ENCODE measurements at places on chromosomes 7 and 10.

DNA sequence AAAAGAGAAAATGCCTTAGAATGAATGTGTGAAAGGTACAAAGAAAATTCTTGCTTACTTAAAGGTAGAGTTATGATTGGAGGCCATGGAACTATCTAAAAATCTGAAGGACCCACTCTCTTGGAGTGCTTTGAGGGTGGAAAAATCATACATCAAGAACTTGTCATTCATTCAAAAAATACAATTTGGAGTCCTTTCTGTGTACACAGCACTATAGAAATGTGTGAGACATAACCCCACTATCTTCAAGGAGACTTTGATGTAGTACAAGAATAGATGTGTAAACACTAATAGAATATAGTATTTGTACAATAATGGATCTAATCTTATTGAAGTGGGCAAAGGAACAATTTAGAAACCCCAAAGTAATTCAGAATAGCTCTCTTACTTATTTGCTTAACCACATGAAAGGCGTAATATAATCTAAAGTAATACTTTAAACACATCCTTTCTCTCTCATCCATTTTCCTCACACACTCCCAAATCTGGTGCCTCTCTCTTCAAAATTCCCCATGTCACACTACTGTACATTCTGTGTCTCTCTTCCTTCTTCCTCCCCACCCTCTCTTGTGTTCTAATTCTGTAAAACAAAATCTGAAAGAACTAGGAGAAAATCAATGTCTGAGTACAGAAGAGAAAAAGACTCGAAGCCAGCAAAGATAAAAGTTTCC lies 166.7 kb downstream of the DNAJB9 start:
- no peak for DNase-seq

DNA sequence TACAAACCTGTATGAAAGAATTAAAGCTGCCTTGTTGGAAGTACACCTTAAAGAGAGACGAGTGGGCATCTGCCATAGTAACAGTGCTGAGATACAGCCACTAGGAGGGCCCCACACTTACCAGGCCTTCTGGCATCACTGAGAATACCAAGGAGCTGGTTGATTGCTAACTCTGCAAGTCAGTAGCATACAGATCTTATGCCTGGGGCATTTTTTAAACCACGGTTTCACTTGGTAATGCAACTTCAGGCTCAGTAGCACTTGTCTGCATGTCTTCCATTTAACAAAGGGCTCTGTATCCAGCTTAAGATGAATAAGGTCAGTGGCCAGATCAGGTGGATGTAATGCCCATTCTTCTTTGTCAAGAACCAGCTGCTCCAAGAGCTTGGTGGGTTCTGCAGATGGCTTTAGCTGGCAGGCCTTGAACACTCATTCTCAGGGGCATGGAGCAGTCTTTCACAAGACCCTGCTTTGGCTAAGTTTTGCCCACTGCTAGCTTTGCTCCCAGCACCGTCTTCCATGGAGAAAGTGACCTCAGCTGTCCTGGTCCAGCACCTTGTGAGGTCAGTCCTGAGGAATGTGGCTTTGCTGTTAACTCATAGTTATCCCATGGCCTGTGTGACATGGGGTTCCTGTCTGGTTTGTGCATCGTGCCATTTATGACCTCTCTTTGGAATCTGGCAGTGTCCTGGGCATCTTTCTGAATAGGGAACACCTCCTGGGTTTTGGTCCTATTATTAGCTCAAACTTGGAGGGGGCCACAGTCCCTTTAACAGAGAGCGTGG lies 68.1 kb downstream of the BMPER start:
- no peak for DNase-seq

DNA sequence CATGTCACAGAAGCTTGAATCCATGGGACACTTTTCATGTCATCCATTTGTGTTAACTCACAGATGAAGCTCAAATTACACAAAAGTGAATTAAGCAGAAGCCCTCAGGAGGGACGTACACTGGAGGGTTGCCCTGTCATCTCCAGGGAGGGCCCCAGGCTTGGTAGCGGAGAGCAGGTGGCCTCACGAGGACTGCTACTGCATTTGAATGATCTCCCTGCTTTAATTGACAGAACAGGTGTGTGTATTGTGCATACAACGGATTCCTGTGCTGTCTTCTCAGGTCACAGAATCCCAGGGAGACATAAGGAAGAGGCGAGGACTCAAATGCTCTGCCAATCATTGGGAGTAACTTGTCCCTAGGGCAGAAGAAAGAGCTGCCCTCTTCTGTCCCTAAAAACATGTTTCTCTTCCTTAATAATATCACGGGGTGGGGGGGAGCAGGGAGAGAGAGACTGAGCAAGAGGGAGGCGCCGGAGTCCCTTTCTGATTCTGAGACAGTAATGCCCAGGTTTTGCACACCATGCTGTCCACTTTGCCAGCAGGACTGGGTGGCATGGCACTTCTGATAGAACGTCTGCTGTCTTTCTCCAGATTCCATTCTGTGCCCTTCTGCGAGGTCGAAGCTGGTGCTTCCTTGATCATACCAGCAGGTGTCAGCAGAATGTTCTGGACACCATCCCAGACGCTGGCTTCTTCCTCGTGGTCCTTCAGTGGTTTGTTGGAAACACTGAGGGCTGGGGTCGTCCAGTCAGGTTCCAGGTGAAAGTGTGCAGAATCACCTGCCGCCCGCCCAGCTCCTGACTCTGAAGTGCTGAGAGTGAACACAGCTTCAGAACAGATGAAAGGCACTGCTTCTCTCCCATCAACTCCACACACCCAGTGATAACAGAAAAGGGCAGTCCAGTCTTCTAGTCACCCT lies 26.2 kb upstream of the RASGEF1A start:
- DNase-seq = peak; percentile 69

- DNase-seq = no peak
These were observed 190.1 kb upstream of the SLC26A5 start for GRCh38 chr7:103636153-103636552.

- DNase-seq = no peak
These were observed 25.2 kb upstream of the POT1 start for GRCh38 chr7:124954790-124955189.

GRCh38 chr7:30026229-30027064 lies at the start of gene FKBP14:
TSS of gene FKBP14 (minus strand) at chr7:30026702. CDS start at chr7:30026508, 194 bp downstream.
- DNase-seq = peak; percentile 95

- no peak for DNase-seq
These were observed 11.6 kb upstream of the DNMBP start for GRCh38 chr10:100021322-100021721.

- DNase-seq = no peak
These were observed 122.8 kb upstream of the GDF10 start for GRCh38 chr10:47176903-47177868.

- no peak for DNase-seq
These were observed 193.8 kb upstream of the PTER start for GRCh38 chr10:16242859-16243613.

- no peak for DNase-seq
These were observed 20.2 kb downstream of the MCU start for GRCh38 chr10:72712136-72712535.

- no peak for DNase-seq
These were observed 81.5 kb upstream of the HPS1 start for GRCh38 chr10:98528166-98528804.

DNA sequence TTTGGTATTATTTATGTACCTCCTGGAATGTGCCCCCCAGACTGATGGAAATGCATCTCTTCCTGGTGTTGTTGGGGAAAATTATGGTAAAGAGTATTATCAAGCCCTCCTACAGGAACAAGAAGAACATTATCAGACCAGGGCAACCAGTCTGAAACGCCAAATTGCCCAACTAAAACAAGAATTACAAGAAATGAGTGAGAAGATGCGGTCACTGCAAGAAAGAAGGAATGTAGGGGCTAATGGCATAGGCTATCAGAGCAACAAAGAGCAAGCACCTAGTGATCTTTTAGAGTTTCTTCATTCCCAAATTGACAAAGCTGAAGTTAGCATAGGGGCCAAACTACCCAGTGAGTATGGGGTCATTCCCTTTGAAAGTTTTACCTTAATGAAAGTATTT lies 17.0 kb downstream of the CSGALNACT2 start:
- DNase-seq = no peak

DNA sequence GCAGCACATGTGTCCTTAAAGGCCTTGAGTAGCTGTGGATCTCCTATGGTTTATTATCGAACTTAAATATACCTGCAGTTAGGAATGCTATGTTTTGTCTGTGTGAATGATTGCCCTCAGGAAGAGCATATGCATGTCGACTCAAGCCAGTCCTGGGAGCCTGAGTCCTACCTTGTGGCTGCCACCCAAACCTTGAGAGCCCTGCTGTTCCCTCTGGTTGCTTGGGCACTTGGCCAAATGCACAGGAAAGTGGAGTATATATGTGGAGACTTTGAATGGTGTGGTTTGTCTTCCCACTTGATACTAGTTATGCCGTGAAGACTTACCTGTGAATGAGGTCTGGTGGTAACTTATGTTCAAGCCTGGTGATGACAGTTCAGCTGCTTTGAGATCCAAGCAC lies 409.8 kb downstream of the LRMDA start:
- no peak for DNase-seq

Measured in activated CD8-positive, alpha-beta T cell treated with anti-CD3 and anti-CD28 coated beads, Interleukin-2, amount 10 ng/mL, durations not matched to agents 7 days and 5 days (primary cell).